ENCODE measurements at places on chromosomes 2 and 18.

DNA sequence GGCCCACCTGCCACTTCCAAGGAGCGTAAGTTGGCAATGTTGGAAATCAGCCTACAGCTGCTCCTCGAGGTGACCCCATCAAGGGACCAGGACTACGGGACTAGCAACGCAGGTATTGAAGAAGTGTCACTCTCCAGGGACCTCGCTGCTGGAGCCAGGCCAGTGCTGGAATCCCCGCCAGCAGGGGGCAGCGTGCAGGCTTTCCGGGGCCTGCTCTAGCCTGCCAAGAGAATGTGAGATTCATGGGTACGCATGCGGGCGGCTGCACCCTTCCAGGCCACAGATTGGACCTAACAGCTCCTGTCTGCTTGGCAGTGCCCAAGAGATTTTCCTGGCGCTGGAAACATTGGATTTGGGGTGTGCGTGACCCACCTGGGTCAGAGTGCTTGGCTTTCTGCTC is 182.8 kb upstream of the RAB12 start:
- no peaks in the 10 kb centered on the region for H3K4me1 ChIP-seq
- DNase-seq: no peak
- no peak overlapping the region for H3K4me3 ChIP-seq
- H3K27me3 ChIP-seq: no peaks in the 10 kb centered on the region
- no peaks in the 10 kb centered on the region for H3K36me3 ChIP-seq

- H3K4me1 ChIP-seq: no peaks in the 10 kb centered on the region
- no peak for DNase-seq
- H3K27ac ChIP-seq: peak overlapping the region; percentile 56
Measured at GRCh38 chr2:179467111-179467510, 202.5 kb upstream of the SESTD1 start.

GRCh38 chr2:46747297-46747818 is 168.2 kb downstream of the MCFD2 start:
- H3K27ac ChIP-seq: no peak overlapping the region
- no peak overlapping the region for H3K4me3 ChIP-seq
- no peaks in the 10 kb centered on the region for H3K36me3 ChIP-seq
- H3K4me1 ChIP-seq: no peaks in the 10 kb centered on the region
- DNase-seq: no peak

DNA sequence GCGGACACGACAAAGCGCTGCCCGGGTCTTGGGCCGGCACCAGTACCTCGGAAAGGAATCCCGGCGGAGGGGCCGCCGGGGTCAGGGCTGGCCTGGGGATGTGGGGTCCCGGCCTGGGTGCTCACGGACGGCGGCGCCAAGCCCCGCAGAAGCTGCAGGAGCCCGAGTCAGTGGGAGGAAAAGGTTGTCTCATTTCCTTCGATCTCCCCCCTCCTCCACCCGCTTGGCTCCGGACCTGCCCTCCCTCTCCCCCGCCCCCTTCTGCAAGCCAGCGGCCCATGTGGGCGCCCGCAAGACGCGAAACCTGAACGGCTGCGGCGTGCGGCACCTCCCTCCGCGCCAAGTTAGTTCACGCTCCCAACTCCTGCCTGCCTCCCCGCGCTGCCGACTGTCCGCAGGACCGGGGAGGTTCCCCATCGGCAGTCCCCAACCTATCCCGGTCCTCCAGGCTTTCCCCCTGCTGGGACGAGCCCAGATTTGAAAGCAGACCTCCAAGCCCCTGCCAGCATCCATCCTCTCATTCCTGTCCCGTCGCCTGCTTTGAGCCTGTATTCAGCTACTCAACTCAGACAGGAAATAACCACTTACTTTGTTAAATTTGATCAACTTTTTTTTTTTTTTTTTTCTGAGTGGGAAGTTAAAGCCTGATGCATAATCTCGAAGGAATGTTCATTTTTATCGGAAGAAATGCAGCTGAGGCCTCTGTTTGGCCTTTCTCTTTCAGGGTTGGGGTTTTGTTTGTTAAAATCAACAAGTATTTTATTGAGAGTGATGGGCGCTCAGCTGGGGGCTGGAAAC is at the start of gene EVA1A:
Gene EVA1A, minus strand, starts transcription at position 172 of the 798 bp plus-strand sequence. CDS start 42,799 bp downstream, outside the sequence.
- H3K27me3 ChIP-seq: no peaks in the 10 kb centered on the region
- H3K36me3 ChIP-seq: no peaks in the 10 kb centered on the region
- no peaks in the 10 kb centered on the region for H3K4me1 ChIP-seq
- peak within 1 kb of the TSS; percentile 31 for H3K27ac ChIP-seq
- peak within 1 kb of the TSS; percentile 36 for H3K4me3 ChIP-seq
- no peak for DNase-seq

GRCh38 chr2:120389036-120389391 is 43.1 kb downstream of the INHBB start:
- H3K4me3 ChIP-seq: no peak overlapping the region
- H3K4me1 ChIP-seq: no peaks in the 10 kb centered on the region
- H3K27me3 ChIP-seq: no peaks in the 10 kb centered on the region
- H3K27ac ChIP-seq: no peak overlapping the region
- DNase-seq: no peak

- no peaks in the 10 kb centered on the region for H3K36me3 ChIP-seq
- DNase-seq: no peak
- no peak overlapping the region for H3K4me3 ChIP-seq
- no peaks in the 10 kb centered on the region for H3K27me3 ChIP-seq
- no peaks in the 10 kb centered on the region for H3K4me1 ChIP-seq
- H3K27ac ChIP-seq: no peak overlapping the region
Measured at GRCh38 chr2:172510548-172510947, 45.3 kb upstream of the PDK1 start.

DNA sequence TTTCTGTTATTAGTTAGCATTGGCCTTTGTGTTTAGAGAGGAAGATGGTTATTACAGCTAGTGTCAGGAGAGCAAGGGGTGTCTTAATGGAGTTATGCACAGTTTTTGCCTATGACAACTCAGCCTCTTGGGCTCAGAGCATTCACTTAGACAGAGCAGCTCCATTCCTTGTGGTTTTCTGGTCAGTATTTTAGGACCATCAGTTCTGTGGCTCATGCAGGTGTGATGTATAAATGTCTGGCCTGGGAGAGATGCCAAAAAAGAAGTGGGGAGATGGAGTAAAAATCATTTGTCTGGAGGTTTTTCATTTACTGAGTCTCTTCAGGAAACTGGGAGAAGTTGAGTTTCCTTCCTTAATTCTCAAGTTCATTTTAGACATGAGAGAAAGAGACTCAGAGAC is 79.7 kb downstream of the PRKCE start:
- no peaks in the 10 kb centered on the region for H3K27me3 ChIP-seq
- no peak for DNase-seq
- H3K4me1 ChIP-seq: no peaks in the 10 kb centered on the region

DNA sequence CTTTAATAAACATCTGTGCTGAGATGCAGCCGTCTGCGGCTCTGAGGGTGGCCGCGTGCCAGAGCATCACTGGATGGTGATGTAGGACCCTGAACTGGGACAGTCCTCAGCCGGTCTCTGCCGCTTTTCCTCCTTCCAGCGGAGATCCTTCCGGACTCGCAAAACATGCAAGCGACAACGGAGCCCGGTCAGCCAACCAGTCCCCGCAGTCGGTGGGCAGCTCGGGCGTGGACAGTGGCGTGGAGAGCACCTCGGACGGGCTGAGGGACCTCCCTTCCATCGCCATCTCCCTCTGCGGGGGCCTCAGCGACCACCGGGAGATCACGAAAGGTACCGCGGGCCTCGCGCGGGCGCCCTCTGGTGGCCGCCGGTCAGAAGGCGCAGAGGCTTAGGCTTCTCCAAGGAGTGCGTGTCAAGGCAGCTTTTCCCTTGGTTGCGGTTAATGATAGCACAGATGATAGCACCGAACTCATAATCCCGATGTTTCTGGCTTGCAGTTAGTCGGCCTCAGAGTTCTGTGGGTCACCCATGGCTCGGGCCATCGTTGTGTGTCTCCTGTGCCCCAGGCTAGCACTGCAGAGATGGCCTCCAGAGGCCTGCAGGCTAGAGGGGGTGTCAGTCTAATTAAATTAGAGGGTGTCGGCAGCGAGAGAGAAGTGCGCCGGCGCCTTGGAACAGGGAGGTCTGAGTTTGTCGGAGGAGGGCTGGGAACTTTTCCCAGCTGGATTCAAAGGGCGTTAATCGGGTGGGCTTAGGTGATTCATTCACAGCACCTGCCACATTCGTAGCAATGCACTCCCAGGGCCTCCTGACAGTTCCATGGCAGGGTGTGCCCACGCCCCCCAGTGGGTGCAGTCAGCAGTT is 38.5 kb downstream of the LPIN1 start:
- H3K4me1 ChIP-seq: no peaks in the 10 kb centered on the region
- no peak for DNase-seq
- H3K27ac ChIP-seq: no peak overlapping the region

DNA sequence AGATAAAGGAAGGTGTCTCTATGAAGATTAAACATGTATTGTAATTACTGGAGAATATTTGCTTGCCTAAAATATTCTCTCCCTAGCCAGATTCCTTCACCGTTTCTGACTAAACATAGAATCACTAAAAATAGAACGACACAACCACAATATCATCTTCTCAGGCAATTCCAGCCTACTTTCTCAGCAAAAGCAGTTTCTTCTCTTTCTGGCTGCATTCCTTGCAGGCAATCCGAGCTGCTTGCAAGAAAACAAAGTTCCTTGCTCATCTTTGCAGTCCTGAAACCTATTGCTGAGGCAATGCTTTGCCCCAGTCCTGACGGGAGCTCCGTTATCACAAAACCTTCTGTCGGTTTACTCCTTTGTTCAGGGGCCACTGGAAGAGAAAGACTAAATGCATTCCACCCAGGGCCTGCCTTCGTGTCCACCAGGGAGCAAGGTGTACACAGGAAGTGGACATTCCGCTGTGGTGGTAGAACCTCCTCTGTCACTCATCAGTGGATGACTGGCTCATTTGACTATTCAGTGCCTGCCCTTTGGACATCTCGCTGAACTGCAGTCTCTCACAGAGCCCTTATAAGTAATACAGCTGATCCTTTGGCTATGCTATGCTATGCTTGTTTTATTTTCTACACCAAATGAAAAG is 239.2 kb upstream of the DOK6 start:
- peak overlapping the region; percentile 38 for H3K4me3 ChIP-seq
- H3K36me3 ChIP-seq: no peaks in the 10 kb centered on the region

Data from right atrium auricular region (tissue), 2 donors.